ENCODE measurements at places on chromosomes 5 and 9.

DNA sequence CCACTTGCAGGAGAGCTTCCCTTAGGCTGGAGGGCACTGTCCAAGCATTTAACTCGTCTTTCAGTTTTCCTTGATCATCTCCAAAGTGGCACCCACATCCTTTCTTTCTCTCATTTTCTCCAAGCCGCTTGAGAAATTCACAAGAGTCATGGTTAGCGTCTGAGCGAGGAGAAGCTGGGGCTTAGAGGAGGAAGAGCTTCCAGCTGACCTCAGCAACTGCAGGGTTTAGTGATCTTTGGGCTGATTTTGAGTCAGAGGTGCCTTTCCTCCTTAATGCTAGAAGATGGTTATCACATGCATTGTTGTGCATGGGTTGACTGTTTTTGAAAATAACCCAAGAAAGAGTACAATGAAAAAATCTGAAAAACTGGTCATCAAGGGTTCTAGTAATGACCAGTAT lies 134.7 kb downstream of the GADD45G start:
- peaks cover 17% of the 10 kb centered on the region for H3K4me1 ChIP-seq
- H3K27ac ChIP-seq = no peak overlapping the region
- no peaks in the 10 kb centered on the region for H3K36me3 ChIP-seq
- no peak for DNase-seq

DNA sequence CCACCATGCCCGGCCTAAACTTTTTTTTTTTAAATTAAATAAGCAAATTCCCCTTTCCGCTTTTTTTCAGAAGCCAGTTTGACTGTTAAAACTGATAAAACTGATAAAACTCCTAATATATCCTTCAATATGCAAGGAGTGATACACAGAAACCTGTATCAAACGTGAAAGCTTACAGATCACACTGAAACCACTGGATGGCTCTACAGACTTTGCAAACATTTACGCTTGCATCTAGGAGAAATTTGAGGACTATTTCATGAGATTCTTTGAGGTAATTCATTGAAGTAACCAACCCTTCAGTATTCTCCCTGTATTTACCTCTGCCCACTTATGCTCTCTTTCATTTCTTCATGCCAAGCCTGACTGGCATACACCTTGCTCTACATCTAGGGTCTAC lies 40.6 kb upstream of the CHD1 start:
- H3K4me1 ChIP-seq = peaks cover 8% of the 10 kb centered on the region
- H3K27ac ChIP-seq = no peak overlapping the region
- no peaks in the 10 kb centered on the region for H3K27me3 ChIP-seq
- DNase-seq = no peak
- H3K36me3 ChIP-seq = peaks cover 16% of the 10 kb centered on the region
- H3K4me3 ChIP-seq = no peak overlapping the region

- H3K4me1 ChIP-seq = peaks cover 42% of the 10 kb centered on the region
- H3K4me3 ChIP-seq = peak overlapping the region; percentile 47
- peak; percentile 22 for DNase-seq
- peak overlapping the region; percentile 92 for H3K27ac ChIP-seq
- H3K36me3 ChIP-seq = no peaks in the 10 kb centered on the region
Observed at GRCh38 chr9:89448381-89448780, 49.5 kb downstream of the SEMA4D start.

- H3K27ac ChIP-seq = no peak overlapping the region
- H3K36me3 ChIP-seq = no peaks in the 10 kb centered on the region
- peaks cover 4% of the 10 kb centered on the region for H3K27me3 ChIP-seq
- H3K4me3 ChIP-seq = no peak overlapping the region
- H3K4me1 ChIP-seq = peaks cover 16% of the 10 kb centered on the region
- peak; percentile 37 for DNase-seq
Observed at GRCh38 chr5:66306105-66306843, 162.2 kb downstream of the SREK1 start.

DNA sequence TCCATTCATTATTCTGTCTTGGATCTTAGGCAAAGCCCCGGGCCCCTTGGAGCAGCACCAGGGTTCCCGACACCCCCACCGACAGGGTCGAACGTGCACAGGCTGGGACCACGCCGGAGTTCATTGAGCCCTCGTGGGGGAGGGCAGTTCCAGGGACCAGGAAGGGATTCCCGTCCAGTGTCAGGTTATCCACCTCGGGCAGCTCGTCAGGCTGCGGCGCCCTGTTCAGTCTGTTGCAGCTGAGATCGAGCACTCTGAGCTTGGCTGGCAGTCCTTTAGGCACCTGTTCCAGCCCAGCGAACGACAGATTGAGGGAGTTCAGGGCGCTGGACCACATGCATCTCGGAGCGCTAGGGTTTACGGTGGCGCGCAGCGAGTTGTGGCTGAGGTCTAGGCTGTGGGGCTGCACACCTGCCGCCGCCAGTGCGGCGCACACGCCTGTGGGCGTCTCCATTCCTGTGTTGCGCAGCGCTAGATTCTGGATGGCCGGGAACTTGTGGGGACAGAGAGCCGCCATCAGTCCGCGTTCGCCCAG lies 1.1 kb downstream of the CD14 start:
- no peaks in the 10 kb centered on the region for H3K4me1 ChIP-seq
- no peak for DNase-seq
- peaks cover 17% of the 10 kb centered on the region for H3K36me3 ChIP-seq
- no peak overlapping the region for H3K4me3 ChIP-seq
- H3K27me3 ChIP-seq = no peaks in the 10 kb centered on the region

- H3K27ac ChIP-seq = peak overlapping the region; percentile 69
- no peak overlapping the region for H3K4me3 ChIP-seq
- no peak for DNase-seq
- H3K27me3 ChIP-seq = peaks cover 46% of the 10 kb centered on the region
- peaks cover 3% of the 10 kb centered on the region for H3K36me3 ChIP-seq
Observed at GRCh38 chr5:77984587-77984986, 208.4 kb upstream of the TBCA start.

DNA sequence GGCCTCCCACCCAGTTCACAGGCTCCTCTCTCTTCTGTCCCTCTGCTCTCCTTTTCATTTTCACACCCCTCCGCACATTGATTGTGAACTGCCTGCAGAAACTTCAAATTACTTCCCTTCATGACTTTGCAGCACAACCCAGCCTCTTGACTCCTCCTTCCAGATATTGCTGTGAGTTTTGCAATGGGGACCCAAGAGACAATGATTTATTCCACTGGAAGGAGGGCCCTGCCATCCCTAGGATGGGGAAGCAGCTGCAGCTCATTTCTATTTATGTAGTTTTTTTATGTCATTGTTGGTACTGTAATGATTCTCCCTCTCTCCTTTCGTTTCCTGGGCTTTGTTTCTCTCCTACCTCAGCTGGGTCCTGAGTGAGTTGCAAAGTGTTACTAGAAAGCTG lies 364.9 kb downstream of the ICE1 start:
- H3K27me3 ChIP-seq = peaks cover 4% of the 10 kb centered on the region
- no peaks in the 10 kb centered on the region for H3K36me3 ChIP-seq
- peak overlapping the region; percentile 28 for H3K27ac ChIP-seq
- H3K4me1 ChIP-seq = peaks cover 9% of the 10 kb centered on the region

- H3K4me1 ChIP-seq = peaks cover 3% of the 10 kb centered on the region
- no peak for DNase-seq
- H3K27ac ChIP-seq = no peak overlapping the region
- no peaks in the 10 kb centered on the region for H3K36me3 ChIP-seq
- no peak overlapping the region for H3K4me3 ChIP-seq
Observed at GRCh38 chr9:99192786-99193465, 28.8 kb downstream of the ALG2 start.

DNA sequence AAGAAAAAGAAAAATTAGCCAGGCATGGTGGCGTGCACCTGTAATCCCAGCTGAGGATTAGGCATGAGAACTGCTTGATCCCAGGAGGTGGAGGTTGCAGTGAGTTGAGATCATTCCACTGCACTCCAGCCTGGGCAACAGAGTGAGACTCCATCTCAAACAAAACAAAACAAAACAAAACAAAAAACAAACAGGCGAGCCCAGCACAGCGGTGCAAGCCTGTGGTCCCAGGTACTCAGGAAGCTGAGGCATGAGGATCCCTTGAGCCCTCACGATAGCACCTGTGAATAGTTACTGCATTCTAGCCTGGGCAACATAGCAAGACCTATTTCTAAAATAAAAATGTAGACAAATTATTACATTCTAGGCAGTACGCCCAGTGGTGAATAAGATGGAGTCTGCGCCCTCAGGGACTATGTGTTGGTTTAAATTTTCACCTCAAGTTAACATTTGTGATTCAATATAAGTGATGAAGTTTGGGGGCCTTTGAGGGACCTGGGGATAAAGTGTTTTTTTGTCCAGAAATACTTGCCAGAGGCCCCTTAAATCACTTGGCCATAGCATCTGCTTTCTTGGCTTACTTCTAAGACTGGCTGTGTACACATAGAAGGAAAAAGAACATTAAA lies 3.4 kb upstream of the GAPVD1 start:
- no peak overlapping the region for H3K27ac ChIP-seq
- no peak overlapping the region for H3K4me3 ChIP-seq
- H3K36me3 ChIP-seq = peaks cover 2% of the 10 kb centered on the region
- no peak for DNase-seq
- H3K27me3 ChIP-seq = no peaks in the 10 kb centered on the region

DNA sequence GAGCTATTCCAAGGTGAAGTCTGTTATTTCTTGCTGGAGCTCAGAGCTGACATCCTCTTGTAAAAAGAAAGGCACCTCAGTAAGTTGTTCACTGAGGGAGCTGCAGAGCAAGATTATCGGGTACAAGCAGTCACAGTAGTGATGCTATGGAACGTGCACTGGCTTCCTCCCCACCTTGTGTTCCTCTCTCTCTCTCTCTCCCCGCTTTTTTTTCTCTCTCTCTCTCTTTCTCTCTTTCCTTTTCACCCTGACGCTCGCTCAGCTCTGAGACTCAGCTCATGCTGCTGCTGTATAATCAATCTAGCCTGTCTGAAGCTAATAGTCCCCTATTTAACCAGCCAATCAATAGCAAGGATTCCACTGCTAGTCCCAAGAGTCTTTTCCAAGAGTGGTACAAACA lies 587.6 kb upstream of the CDH18 start:
- no peak for DNase-seq
- no peak overlapping the region for H3K27ac ChIP-seq
- no peaks in the 10 kb centered on the region for H3K27me3 ChIP-seq
- H3K4me1 ChIP-seq = peaks cover 19% of the 10 kb centered on the region

GRCh38 chr5:143682246-143682905 lies 129.6 kb upstream of the HMHB1 start:
- no peaks in the 10 kb centered on the region for H3K27me3 ChIP-seq
- no peaks in the 10 kb centered on the region for H3K4me1 ChIP-seq
- no peak overlapping the region for H3K27ac ChIP-seq
- no peaks in the 10 kb centered on the region for H3K36me3 ChIP-seq

GRCh38 chr5:20145240-20145639 lies 157.2 kb upstream of the CDH18 start:
- H3K4me1 ChIP-seq = no peaks in the 10 kb centered on the region
- no peaks in the 10 kb centered on the region for H3K36me3 ChIP-seq
- DNase-seq = no peak
- no peak overlapping the region for H3K4me3 ChIP-seq
- no peak overlapping the region for H3K27ac ChIP-seq

DNA sequence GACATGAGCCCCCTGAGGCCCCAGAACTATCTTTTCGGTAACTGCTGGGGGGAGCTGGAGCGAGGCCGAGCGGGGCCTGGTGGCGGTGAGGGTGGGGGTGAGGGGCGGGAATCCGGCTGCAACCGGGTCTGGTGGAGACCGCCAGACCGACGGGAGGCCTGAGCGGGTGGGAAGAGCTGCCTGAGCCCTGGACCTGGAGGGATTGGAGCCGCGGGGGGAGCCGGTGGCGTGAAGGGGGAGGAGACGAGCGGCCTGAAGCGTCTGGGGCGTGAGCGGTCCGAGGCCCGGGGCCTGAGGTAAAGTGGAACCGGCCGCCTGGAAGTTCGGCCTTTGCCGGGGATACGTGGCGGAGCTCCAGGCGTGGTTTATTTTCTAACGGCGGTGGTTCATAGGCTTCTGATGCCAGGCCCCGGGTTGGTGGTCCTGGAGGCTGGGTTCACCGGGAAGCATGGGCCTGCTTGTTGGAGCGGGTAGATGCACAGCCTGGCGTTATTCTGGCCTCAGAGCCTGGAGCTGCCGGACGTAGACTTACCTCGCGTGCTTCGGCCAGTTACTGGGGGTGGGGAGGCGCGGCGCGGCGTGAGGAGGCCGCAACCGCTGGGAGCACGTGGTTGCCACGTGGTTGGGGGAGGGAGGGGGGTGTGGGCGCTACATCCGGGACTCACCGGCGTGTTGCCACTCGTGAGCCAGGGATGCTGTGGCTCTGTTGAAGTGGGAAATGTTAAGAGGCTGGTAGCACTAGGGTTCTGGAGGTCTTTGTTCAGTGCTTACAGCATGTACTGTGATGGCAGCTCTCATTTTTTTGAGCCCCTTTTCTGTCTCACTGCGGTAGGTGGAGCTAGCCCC lies 544 bp downstream of the NPM1 start:
- H3K27me3 ChIP-seq = peaks cover 31% of the 10 kb centered on the region
- H3K36me3 ChIP-seq = peaks cover 42% of the 10 kb centered on the region
- DNase-seq = peak; percentile 69
- peak overlapping the region; percentile 97 for H3K4me3 ChIP-seq
- peaks cover 54% of the 10 kb centered on the region for H3K4me1 ChIP-seq

DNA sequence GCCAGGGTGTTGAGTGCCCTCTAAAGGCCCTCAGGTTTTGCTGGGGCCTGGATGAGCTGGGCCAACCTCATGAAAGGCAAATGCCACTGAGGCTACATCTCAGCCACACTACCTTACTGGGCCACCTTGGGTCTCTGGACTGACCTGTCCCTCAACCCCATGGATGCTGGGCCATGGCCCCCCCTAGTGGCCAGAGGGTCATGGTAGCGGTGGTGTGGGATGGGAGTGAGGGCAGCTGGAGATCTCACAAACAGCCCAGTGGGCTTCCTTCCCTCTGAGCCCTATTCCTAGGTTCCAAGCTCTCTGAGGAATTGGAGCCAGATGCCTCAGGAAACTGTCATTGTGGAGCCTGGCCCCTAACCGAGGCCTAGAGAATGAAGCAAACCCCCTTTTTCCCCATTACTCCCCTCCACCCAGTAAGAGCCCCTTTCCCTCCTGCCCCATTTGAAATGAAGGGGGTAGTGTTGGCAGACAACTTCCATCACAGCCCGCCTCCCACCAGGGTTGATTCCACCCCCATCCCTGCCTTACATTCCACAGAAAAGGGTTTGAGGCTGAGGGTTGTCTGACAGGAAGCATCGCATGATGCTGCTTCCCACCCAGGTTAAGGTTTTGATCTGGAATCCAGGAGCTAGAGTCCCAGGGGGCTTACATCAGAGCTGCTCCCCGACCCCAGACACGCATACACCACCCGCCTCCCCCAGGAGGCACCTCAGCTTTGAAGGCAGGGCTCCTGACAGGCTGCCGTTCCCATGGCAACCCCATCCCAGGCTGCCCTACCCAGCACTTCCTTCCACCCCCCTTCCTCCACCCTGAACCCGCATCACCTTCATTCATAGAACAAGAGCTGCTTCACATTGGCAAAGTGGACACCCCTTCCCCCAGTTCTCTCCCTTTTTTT lies 63.9 kb downstream of the PCDH1 start:
- peaks cover 72% of the 10 kb centered on the region for H3K4me1 ChIP-seq
- no peaks in the 10 kb centered on the region for H3K36me3 ChIP-seq
- no peak overlapping the region for H3K27ac ChIP-seq

- no peak for DNase-seq
- no peak overlapping the region for H3K27ac ChIP-seq
- H3K4me3 ChIP-seq = no peak overlapping the region
- H3K27me3 ChIP-seq = no peaks in the 10 kb centered on the region
Observed at GRCh38 chr9:36423206-36423605, 23.1 kb upstream of the RNF38 start.

- H3K27me3 ChIP-seq = no peaks in the 10 kb centered on the region
- no peak overlapping the region for H3K27ac ChIP-seq
- H3K4me3 ChIP-seq = no peak overlapping the region
- no peaks in the 10 kb centered on the region for H3K4me1 ChIP-seq
Observed at GRCh38 chr5:137708796-137709559, 26.9 kb downstream of the KLHL3 start.
